ENCODE measurements at places on chromosomes 3 and 15.

DNA sequence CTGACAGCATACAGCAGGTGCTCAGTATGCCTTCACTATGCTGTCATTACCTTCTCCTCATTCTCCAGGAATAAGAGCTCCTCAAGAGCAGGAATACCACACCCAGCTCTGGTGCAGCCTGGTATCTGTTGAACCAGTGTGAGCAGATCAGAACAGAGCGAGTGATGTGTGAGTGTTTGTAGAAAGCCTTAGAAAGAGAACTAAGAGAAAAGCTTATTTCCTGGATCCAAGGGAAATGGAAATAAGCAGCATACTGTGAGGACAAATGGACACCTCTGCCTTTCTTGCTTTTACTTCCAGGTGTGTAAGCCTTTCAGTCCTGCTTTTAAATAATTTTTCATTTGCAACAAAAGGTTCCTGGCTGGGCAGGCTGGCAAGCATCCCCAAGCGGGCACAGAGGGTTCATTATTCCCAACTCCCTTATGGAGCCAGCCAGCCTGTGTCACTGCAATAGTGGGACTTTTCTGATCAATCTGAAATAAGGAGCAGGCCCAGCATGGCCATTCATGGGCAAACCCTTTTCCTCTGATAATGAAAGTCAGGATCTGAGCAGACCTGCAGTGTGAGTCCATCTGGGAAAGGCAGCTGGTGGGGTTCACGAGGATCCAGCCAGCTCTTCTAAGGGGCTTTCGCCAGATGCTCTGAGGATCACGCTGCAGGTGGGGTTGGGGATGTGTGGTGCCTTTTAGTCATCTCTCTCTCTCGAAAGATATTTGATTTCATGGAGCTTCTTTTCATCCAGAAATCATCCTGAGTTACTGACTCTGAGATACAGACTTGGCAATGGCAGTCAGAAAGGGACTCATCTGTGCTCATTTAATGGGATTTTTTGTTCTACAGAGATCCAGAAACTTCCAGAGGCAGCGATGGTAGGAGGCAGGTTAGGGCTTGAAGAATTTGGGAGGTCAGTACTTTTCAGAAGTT, 594.9 kb upstream of the CFAP20DC start:
- DNase-seq: no peak

DNA sequence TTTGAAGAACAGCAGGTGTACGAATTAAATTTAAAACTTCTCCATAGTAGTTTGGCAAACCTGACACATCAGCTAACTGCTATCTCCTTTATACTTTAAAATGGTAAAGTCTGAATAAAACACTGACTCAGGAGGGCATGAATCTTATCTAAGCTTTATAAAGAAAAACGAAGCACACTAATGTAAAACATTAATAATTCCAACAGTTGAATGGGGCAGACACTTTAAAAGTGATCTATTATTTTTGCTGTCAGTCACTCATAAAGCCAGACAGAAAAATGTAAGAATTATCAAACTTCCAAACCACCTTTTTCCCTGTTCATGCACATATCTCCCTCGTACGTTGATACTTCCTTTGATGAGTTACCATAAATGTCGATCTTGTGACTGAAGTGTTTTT, 2.6 kb downstream of the ARF4 start:
- DNase-seq: no peak

DNA sequence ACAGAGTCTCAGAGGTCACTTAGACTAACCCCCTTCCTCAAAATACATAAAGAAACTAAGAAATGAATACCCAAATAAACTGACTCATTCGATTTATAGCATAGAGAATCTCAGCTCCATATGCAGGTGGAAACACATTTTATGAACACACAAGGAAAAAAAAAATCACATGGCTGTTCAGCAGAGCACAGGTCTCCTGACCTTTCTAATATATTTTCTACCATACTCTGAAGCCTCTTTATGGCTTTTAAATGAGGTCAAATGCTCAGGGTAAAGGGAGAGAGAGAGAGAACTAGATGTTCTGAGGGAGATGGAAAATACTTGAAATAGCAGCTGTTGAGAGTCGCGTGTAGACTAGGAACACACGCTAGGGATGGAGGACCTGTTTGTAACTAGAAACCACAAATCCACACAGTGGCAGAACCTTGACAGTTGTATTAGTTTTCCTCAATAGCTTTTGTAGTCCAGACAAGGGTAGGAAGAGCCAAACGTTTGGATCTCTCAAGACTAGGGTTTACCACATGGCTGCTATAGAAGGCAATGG, 165.3 kb downstream of the FMN1 start:
- no peak for DNase-seq

DNA sequence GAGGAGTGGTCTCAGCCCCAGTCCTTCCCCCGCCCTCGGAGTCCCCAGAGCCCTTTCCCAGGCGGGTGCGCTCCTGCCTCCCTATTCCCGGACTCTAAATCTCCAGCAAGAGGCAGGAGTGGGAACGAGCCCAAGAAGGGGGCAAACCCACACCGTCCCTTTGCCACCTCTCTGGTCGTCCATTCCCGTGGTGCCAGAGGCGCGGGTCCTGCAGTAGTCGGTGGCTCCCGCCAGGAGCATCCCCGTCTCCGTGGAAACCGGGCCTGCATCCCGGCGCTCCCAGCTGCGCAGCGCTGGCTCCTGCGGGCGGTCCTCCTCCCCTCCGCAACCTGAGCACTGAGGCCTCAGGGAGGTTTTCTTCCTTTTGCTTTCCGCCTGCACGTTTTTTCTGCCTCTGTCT, 44.8 kb downstream of the LHFPL4 start:
- no peak for DNase-seq

- DNase-seq: no peak
Observed at GRCh38 chr3:69579306-69580041, 159.8 kb upstream of the MITF start.

DNA sequence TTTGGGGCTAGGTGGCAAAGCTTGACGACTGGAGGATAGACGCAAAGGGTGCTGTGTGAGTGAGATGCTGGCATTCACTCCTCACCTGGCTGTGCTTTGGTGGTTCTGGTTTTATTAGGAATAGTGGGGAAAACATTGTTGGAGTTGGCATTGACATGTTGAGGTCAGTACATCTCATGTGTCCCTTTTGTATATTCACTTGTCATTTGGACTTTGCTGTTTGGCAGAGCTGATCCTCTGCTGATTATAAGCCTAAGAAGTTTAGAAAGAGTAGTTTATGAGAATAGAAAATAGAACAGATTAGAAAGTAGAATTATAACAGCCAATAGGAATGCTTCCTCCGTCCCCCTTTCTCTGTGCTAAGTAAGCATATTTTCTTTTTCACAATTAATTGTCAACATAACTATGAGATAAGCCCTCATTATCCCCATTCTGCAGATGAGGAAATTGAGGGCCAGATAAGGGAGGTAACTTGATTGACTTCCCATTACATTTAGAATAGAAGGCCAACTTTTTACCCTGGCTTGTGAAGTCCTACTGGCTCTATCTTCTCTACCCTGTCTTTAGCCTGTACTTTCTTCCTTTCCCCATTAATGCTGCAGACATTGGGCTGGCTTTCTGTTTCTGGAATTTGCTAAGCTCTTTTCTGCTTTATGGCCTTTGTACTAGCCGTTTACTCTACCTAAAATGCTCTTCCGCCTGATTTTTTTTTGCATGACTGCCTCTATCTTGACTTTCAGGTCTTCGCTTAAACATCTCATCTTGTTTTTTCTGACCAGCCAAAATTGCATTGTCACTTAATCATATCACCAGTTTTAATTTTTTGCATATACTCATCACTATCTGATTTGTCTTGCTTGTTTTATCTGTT, 12.8 kb downstream of the ITPR1 start:
- DNase-seq: no peak

DNA sequence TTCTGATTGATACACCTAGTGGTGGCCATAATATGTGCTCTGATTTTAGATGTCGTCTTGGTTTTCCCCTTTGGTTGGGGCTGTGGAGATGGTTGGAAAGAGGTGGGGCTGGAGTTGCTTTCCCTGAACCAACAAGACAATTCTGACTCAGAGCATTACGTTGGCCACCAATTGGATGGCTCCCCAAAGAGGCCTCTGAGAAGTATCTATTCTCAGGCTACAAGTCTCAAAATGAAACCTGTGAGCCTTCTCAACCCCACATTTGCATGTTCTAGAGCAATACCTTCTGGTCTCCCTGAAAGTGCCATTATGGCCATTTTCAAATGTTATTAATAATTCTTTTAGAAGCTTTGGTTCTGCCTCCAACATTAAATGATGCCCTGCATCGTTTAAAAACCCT, 188.4 kb upstream of the WNT5A start:
- DNase-seq: no peak

DNA sequence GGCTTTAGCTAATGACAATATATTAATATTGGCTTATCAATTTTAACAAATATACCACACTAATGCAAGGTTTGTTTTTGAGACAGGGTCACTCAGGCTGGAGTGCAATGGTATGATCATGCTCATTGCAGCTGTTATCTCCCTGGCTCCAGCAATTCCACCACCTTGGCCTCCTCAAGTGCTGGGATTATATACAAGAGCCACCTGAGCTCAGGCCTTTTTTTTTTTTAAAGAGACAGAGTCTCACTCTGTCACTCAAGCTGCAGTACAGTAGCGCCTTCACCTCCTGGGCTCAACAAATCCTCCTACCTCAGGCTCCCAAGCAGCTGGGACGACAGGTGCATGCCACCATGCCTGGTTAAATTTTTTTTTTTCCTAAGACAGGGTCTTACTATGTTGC, 11.7 kb downstream of the DLG1 start:
- no peak for DNase-seq

GRCh38 chr15:81152799-81153198, 18.7 kb downstream of the CFAP161 start:
- no peak for DNase-seq

GRCh38 chr3:53242155-53242554, 13.7 kb downstream of the TKT start:
- DNase-seq: no peak

GRCh38 chr3:17833786-17834559, 91.5 kb upstream of the TBC1D5 start:
- no peak for DNase-seq

GRCh38 chr3:55895897-55896566, 408.9 kb upstream of the WNT5A start:
- DNase-seq: no peak

Measured in activated T-cell treated with anti-CD3 and anti-CD28 coated beads for 4 hours (primary cell).